Testis (tissue), 5 donors: ENCODE measurements at places on chromosomes 3 and 15. TPM values are rescaled to one million over a fixed set of nuclear protein-coding genes. Genes with fewer than 3 reads are reported as not detected.

DNA sequence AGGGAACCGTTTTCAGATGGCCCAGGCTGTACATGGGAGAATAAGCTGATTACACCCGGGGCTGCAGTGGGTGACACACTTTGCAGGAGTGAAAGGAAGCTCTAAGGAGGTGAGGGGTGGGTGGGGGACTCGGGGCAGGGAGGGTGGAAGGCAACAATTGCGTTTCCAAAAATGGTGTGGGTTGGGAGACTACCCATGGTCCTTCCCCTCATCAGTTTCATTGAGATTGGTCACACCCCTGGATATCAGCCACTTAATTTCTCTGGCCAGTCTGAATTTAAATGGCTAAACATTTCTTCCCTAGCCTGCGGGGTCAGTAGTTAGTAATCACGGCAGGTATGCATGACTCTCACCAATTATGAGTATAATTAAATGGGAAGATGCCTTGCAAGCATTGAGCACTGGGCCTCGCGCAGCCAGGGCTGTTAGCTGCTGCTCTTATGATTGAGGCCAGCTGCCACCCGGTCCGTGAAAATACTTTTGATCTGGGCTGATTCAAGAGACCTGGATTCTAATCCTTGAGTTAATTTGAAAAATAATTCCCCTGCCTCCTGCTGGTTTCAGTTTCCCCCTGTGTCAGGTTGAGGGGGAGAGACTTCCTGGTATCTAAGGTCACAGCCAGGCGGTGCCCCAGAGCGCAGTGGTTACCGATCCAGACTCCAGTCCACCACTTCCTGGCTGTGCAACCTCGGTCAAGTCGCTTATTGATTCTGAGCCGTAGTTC lies 23.3 kb downstream of the SLC6A6 start:
- no peak for DNase-seq

- no peak for DNase-seq
Measured at GRCh38 chr3:193883551-193883950, 252.4 kb upstream of the HES1 start.

DNA sequence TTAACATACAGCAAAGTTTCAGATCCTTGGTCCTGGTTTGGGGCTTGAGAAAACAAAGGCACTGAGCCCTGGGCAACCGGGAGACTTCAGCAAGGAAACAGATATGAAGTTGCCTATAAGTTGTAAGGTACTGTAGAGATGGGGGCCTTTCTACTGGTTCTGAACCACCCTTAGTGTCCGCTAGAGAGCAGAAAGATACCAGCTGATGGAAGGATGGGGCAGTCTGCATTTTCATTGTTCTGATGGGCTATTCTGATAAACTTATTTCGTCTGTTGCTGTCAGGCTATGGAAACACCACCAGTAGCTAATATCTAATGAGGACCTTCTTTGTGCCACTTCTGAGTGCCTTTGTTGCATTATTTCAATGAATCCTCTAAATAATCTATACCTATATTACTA lies 38.7 kb downstream of the FGD5 start:
- DNase-seq: no peak

DNA sequence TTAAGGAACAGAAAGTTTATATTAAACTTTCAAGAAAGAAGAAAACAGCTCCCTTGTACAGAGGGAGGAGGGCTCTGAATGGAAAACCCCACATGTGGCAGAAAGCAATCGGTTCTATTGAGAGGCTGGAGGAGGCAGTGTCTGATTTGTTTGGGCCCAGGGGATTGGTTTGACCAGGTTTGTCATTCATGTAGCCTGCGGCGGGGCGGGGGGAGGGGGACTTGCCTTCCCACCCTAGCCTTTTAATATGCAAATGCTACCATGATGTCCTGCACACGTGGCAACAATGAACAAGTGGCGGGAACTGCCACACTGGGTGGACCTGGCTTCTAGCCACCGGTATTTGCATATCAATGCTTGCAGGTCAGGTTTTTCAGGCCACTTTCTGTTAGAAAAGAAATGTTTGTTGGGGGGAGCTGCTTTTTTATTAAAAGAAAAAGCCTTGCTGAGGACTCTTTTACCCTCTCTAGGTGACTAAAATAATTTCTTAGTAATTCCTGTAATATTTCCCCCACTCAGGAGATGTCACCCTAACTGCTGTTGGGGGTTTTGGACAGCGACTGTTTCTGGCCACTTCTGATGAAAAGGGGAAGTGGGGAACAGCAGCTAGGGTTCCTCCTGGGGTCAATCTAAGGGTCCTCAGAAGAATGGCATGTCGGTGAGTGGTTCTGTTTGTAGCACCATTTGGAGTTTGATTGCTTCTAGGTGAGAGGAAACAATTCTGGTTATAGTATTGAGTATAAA lies 691.2 kb downstream of the TBL1XR1 start:
- no peak for DNase-seq

GRCh38 chr3:160393346-160394008 lies 5.5 kb downstream of the IFT80 start:
- no peak for DNase-seq

DNA sequence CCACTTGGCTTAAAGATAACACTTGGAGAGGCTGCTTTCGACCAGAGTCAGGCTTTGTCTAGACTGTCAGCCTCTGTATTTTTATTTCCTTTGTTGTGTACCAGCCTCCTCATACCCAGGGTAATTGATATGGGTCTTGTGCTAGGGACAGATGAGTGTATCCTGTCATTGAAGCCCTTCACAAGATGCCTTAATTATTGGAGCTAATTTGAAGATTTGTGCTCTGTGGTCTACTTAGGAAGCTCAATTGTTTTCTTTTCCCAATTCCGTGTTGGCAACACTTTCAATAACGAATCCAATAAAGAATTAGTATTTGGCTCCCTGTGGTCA lies 60.5 kb upstream of the DPH6 start:
- no peak for DNase-seq

DNA sequence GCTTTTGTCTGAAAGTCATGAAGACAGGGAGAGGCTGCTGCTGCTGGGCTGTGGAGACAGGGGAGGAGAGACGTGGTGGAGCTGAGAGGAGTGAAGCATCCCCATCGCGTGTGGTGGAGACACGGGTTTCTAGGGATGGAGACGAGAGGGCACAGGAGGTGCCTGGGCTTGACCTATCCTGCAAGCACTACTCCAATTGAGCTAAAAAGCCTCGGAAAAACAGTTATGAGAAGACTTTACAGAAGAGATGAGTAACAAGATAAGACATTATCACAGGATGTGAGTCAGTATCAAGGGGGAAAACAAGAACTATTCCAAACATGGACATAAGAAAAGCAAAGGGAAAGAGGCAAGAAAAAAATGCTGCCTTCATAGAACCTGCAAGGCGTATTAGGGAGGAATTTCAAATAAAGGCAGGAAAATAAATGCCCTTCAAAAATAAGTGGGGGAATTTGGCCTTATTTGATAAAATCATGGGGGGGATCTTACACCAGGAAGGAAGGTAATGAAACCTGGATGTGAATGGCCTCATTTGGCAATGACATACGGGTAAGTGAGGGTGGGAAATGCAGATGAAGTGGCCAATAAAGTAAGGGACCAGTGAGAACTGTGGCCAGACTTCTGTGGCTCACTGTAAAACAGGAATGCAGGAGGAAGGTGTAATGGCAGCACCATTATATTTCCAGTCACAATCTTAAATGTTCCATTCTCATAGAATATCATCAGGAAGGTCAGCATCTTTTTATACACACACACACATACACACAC lies 97.9 kb downstream of the PLD1 start:
- no peak for DNase-seq

GRCh38 chr3:99409961-99410360 lies 228.4 kb upstream of the COL8A1 start:
- DNase-seq: no peak

- DNase-seq: no peak
Measured at GRCh38 chr15:60006873-60007272, 2.8 kb downstream of the FOXB1 start.

GRCh38 chr3:59482684-59483083 lies 432.9 kb upstream of the CFAP20DC start:
- DNase-seq: no peak

- peak; percentile 98 for DNase-seq
Measured at GRCh38 chr3:188947401-188948280, 224.1 kb upstream of the TPRG1 start.

DNA sequence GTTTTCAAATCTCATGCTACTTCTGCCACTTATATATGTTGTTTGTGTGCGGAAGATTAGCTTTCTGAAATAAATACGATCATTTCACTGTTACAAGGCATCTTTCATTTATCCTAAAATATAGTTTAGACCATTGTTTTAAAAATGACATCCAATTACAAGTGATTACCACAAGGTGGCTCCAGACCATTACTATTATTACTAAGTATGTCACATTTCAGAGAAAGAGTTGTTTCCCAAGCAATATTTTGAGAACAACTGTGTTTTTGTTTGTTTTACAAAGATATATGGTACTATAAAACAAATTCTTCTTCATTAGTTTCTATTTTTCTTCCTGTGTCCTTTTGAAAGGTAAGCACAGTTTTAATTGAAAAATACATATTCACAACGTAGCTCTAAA lies 136.0 kb upstream of the RAP2B start:
- DNase-seq: no peak

GRCh38 chr3:64098670-64099069 lies 75.4 kb upstream of the PSMD6 start:
- no peak for DNase-seq

DNA sequence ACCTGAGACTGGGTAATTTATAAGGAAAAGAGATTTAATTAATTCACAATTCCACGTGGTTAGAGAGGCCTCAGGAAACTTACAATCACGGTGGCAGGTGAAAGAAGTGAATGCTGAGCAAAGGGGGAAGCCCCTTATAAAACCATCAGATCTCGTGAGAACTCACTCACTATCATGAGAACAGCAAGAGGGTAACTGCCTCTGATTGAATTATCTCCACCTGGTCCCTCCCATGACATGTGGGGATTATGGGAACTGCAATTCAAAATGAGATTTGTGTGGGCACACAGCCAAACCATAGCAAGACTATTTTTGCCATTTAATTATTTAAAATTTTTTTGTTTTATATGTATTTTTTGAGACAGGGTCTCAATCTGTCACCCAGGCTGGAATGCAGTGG lies 27.0 kb upstream of the KCTD6 start:
- no peak for DNase-seq

- no peak for DNase-seq
Measured at GRCh38 chr3:4823986-4824925, 155.0 kb upstream of the BHLHE40 start.

DNA sequence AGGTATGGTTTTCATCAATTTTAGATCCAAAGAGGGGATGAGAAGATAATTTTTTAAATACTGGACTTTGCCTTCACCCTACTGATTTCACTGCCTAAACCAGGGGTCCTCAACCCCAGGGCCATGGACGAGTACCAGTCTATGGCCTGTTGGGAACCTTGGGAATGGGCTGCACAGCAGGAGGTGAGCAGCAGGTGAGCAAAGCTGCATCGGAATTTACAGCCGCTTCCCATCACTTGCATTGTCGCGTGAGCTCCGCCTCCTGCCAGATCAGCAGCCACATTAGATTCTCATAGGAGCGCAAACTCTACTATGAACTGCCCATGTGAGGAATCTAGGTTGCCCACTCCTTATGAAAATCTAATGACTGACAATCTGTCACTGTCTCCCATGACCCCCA lies 76.3 kb upstream of the TTBK2 start:
- no peak for DNase-seq

- DNase-seq: no peak
Measured at GRCh38 chr15:22806156-22806555, 19.7 kb downstream of the NIPA1 start.

DNA sequence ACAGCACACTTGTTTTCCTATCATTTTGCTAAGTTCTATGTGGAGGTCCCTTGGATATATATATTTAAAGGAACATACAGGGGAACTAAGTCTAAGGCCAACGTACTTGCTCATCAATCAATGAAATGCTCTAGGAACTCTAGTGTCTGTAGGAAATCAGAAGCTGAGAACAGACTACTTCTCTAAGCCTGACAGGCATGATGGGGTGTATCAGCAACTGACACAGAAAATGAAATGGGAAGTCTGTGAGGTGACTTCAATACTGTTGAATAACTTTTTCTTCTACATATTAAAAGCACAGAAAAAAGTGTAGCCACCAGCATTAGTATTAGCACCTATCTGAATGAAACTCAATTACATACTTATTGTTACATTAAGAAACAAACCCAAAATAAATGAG lies 56.9 kb upstream of the CSPG5 start:
- DNase-seq: no peak

- no peak for DNase-seq
Measured at GRCh38 chr3:76969996-76970615, 69.8 kb upstream of the ROBO2 start.

The GP5 gene
- polyA plus RNA-seq: not detected

The ASB14 gene
- not detected for polyA plus RNA-seq

The SERINC4 gene
- 11.7 TPM for polyA plus RNA-seq

The GRK7 gene
- 0.12 TPM for polyA plus RNA-seq

The GPR27 gene
- 11.3 TPM for polyA plus RNA-seq

The IQCF5 gene
- 78.9 TPM for polyA plus RNA-seq

The ACSBG1 gene
- 12.2 TPM for polyA plus RNA-seq

The FBXO40 gene
- 0.61 TPM for polyA plus RNA-seq
